ENCODE measurements at places on chromosomes 2 and 18.

GRCh38 chr2:66030553-66030952 is 404.4 kb upstream of the MEIS1 start:
- DNase-seq, result no peak

DNA sequence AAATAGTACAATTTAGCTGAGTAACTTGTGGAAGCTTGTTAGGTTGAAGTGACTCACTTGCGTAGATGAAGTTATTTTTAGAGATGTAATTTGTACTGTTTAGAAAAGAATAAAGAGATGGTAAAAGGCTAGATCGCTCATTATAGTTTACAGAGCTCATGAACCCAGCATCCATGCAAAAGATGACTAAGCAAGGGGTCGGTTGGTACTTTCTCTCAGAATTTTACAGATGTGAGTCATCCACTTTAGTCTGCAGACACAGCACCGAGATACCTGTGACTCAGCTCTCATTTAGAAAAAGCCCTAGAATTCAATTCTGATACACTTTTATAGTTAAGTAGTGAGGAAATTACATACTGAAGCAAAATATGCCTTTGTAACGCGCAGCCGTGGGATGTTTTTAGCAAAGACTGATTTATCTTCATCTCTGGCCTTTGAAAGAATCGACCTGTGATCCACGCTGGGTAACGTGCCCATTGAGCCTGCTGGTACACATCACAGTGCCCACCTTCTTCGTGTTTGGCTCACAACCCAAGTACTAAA is 116.5 kb upstream of the FOSL2 start:
- no peak for DNase-seq

GRCh38 chr2:151989378-151989777 is 109.5 kb downstream of the CACNB4 start:
- DNase-seq, result no peak

- DNase-seq, result no peak
Measured at GRCh38 chr18:28175930-28176697, 816 bp downstream of the CDH2 start.

DNA sequence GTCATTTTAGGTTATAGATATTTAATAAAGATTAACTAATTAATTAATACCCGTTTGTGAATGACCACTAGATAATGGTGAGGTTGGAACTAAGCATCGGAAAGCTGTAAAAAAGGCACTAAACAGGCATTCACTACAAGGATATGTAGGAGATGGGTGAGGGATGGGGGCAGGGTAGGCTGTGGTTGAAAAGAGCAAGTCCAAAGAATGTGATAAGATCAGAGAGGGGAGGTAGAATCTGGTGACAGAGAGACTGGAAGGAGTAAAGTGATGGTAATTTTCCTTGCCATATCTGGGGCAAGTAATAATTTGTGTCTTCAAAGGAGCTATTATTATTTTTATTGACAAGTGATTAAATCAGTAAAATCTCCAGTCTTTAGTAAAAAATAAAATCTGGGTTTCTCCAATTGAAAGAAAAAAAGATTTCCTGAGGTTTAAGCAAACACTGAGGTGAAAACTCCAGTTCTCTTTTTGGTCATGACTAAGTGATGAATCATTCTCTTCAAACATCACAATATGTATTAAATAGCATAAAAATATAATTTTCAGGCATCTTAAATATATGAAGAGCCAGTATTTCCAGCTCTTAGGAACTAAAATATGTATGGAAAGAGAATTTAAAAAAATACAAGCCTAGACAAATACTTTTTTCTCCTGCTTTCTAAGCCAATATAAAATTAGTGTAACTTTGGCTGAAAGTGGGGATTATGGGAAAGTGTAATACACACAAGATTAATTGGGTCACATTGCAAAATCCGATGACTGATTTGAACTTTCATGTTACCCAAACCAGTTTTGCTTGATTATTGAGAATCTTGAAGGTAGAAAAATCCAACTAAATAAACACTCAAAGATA is 259.1 kb upstream of the RBMS1 start:
- DNase-seq, result no peak

DNA sequence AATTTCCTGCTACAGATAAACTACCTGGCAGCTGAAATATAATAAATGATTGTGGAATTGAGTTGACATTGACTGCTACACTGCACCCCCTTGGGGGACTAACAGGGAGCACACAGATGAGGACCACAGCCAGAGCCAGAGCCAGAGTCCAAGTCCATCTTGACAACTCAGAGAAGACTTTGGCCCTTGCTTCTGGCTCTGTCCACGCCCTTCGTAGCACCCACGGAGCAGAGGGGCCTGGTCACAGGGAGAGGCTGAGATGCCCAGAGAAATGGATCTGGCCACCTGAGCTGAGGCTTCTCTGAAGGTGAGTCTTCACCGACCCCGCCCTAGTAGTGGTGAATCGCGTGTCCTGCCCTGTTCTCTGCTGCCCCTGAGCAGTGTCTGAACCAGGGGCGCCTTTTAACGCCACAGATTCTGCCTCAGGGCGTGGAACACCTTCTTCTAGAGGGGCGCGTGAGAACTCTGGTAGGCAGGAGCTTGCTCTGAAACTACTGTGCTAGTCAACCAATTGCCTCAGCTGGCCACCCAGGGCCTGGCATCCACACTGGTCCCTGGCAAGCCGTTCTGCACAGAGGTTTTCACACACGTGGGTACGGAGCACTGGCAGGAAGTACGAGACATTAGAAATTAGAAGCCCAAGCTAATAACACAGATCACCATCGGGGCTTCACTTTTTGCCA is 35.7 kb upstream of the MAT2A start:
- DNase-seq, result no peak

GRCh38 chr2:157743051-157743450 is 114.4 kb upstream of the ACVR1C start:
- DNase-seq, result no peak

- DNase-seq, result no peak
Measured at GRCh38 chr18:76842837-76843530, 20.6 kb downstream of the ZNF236 start.

DNA sequence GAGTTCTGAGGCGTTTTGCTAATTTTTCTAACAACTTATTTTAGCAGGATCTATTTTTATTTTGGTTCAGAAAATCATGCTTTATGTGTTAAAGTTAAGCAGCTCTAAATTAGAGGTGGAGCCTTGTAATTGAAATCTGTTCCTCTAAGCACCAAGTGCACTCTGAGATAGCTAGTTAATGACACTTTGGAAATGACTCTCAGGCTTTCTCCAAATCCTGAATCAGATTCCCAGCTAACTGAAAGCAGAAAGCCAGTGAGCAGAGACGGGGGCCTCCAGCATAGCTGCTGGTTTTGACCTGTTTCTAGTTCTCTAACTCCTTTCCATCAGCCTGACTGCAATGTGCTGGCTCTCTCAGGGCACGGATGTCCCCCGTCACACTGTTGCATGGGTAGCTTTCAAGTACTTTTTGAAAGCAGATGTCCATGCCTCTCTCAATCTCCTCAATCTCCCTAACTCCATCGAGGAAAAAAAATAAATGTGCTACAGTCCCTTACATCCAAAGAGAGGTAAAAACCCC is 326.5 kb downstream of the SATB2 start:
- DNase-seq, result no peak
